Fibroblast of the aortic adventitia (primary cell): ENCODE measurements at places on chromosomes 11 and 22.

DNA sequence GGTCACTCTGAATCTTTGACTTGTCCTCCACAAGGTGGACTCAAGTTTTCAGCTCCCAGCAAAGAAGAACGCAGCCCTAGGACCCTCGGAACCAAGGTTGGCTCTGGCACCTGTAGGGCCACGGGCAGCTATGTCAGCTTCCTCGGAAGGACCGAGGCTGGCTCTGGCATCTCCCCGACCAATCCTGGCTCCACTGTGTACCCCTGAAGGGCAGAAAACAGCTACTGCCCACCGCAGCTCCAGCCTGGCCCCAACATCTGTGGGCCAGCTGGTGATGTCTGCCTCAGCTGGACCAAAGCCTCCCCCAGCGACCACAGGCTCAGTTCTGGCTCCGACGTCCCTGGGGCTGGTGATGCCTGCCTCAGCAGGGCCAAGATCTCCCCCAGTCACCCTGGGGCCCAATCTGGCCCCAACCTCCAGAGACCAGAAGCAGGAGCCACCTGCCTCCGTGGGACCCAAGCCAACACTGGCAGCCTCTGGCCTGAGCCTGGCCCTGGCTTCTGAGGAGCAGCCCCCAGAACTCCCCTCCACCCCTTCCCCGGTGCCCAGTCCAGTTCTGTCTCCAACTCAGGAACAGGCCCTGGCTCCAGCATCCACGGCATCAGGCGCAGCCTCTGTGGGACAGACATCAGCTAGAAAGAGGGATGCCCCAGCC, 2.2 kb downstream of the INPP5J start:
- DNase-seq = no peak

GRCh38 chr11:133697603-133698180, 147.6 kb downstream of the SPATA19 start:
- no peak for DNase-seq

DNA sequence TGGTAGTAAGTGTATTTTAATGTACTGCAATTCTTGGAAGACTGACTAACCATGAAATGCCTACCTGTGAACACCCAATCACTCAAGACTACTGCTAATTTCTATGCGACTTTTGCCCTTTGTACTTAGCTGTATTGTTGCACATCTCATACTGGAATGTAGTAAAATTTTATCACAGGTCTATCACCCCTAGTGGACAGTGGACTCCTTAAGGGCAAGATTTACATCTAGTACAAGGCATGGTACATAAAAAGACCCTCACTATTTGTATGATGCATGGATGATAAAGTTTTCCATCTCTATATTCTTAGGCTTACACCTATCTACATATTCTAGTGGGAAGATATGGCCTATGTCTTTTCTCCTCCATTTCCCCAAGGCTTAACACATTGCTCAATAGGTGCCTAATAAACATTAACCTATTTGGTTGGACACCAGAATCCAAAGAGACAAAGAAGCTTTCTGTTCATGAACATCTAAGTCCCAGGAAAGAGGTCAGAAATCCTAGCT, 26.1 kb downstream of the SERGEF start:
- DNase-seq = peak; percentile 5

GRCh38 chr11:121773076-121773475, 320.3 kb upstream of the SORL1-AS1 start:
- no peak for DNase-seq

DNA sequence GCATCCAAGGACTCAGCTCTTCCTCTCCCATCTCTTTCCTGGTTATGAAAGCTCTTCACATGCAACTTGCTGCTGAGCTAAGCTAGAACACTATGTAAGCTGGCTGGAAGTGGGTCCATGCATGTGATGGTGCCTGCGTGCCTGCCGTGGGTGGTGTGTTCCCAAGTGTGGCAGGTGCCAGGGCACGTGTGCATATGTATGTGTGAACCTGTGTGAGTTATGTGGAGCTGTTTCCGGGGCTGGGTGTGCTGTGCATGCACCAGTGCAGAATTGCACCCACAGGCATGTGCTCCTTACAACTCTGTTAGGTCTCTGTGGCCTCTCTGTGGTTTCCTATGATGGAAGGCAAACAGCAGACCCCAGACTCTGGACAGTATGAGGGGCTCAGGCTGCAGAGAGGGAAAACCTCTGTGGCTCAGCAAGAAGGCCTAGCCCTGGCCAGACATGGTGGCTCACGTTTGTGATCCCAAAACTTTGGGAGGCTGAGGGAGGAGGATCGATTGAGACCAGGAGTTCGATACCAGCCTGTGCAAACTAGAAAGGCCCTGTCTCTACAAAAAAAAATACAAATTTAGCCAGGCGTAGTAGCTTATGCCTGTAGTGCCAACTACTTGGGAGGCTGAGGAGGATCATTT, 4.1 kb upstream of the P2RY6 start:
- DNase-seq = no peak

DNA sequence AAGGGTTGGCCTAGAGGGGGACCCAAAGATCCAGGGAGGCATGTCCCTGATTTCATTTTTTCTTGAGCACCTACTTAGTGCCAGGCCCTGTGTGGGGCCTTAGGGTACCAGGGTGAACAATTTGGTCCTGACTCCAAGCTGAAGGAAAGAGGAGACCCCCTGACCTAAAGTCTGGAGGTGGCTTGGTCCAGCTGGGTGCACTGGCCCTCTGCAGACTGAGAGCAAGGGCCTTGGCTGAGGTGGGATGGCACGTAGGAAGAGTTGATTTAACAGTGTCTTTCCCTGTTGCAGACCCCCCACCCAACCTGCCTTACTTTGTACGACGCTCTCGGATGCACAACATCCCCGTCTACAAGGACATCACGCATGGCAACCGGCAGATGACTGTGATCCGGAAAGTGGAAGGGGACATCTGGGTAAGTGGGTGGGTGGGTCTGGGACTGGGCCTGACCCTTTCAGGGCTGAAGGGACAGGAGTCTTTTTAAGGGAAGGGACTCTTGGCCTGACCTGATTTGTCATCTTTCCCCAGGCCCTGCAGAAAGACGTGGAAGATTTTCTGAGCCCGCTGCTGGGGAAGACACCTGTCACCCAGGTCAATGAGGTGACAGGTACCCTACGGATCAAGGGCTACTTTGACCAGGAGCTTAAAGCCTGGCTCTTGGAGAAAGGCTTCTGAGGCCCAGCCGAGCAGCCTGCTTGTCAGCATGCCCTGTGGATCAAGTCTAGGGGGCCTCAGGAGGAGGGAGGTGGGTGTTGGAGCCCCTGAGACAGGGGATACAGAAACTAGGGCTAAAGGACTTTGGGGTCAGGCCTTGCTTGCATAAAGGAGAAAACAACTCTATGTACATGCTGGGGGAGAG, 3.3 kb downstream of the MRPL49 start:
- DNase-seq = no peak

DNA sequence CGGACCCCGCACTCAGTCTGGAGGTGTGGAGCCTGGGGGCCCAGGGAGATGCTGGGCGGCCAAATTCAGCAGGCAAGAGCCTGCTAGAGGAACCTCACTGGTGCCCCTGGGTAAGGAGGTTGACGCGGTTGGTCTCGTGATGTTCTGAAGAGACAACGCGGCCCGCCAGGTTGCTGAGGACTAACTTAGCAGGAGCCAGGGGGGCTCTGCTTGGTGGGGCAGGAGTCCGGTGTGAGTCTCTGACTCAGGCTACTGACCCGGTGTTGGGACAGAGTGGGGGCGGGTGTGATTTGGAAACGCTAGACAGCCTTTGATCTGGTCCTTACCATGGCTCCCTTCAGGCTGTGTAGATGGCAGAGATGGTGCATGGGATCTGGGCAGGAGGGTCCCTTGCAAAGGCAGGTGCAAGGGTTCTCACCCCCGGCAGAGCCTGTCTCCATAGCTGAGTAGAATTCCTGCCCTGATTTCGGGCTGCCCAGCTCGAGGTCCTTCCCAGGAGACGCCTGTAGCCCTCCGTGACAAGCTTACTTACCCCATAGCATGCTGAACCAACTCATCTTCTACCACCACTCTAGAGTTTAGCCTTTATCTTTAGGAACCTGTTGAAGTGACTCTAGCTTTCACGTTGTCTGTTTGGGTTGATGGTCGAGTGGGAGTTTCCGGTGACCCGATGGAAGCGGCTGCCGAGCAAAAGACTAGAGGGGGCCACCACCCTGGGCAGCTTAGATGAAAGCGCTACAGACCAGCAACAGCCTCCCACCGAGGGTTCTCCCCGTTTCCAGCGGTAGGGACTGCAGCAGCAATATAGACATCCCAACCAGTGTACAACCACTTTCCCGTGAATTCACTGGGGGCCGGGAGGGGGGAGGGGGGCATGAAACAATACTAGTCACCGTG, 38.4 kb downstream of the KCNC1 start:
- no peak for DNase-seq

GRCh38 chr11:73410627-73411026, 34.4 kb downstream of the RELT start:
- no peak for DNase-seq

GRCh38 chr11:17777086-17777737, 42.6 kb downstream of the KCNC1 start:
- DNase-seq = no peak

GRCh38 chr22:35443790-35444684, 44.1 kb downstream of the MCM5 start:
- no peak for DNase-seq

DNA sequence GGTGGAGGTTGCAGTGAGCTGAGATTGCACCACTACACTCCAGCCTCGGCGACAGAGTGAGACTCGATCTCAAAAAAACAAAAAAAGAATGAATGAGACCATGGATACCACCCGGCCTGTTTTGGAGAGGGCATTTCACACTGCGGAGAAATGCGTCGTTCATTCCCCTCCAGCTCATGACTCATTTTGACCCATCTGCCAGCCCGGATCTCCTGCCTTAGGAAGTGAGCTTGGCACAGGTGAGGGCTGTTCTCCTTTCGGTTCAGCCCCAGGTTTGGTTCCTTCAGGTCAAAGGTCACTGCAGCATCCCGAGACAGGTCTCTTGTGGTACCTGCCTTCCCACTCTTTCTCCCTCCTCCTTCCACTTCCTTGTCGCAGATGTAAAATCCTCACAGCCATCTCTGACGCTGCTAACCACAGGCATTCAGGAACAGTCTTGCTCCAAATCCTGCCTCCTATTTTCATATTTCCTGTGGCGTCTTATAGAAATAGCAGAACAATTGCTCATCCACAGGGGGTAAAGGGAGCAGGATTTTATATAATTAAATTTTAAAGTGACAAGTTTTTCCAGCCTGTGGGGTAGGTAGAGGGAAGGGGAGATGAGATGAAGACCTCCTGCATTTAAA, 517.9 kb downstream of the NTM start:
- peak; percentile 93 for DNase-seq

GRCh38 chr11:34044664-34045485, 6.7 kb upstream of the CAPRIN1 start:
- DNase-seq = peak; percentile 89

DNA sequence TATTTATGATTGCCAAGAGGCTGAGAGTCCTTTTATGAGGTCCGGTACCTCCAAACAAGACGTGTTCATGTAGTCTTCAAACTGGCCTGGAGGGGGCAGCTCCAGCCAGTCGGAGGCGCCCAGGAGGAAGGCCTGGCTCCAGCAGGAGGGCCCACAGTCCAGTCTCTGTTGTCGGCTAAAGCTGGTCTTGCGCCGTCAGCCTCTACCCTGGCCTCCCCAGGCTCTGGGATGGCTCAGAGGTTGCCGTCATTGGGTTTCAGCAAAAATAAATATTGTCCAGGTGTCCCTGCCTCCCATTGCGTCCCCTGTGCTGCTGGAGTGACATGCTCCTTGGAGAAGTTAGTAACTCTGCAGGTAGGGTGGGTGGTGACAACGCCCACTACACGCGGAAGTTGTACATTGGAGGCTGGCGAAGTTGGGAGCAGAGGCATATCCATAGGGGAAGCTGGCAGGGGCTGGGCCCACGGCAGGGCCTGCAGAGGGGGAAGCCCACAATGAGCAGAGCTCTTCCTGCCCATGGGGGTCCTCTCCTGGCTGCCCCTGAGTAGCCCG, 1.0 kb upstream of the SLC25A1 start:
- peak; percentile 85 for DNase-seq

GRCh38 chr11:124865181-124865901, at the start of gene ROBO3:
Gene ROBO3, plus strand, starts transcription at chr11:124865432. Its CDS starts 146 bp downstream, at chr11:124865578.
- DNase-seq = no peak
